WERI-Rb-1 (cell line): ENCODE measurements at places on chromosomes 4 and X.

DNA sequence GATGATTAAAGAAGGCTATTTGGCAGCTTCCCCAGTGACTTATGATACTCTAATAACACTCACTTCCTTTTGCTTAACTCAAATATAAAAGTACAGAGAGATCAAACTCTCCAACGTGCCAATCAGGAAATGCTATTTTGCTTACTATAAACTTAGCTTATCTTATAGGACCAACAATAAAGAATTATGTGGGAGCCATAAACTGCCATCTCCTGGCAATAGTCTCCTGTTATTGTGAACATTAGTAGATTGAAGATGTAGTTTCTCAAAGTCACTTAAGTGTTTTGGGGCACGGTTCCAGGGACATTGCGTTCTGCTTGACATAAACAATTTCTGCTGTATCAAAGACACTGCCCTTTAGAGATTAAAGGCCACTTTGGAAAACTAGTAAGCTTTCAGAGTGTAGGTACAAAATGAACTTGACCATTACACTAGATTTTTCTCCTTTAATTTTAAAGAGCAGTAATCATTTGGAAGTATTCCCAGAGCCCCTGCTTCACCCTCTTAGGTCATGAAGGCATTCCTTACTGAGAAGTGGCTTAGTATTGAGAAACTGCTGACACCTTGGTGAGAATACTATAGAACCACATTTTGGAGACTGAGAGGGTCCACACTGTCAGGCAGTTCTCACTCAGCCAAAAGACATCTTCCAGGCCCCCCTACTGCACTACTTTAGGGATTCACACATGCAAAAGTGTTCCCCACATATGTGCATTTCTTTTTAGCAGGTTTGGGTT is 51.9 kb downstream of the MAOA start:
- DNase-seq, result no peak

- no peak for DNase-seq
Measured at GRCh38 chrX:149848855-149849254, 32.1 kb upstream of the MAGEA8 start.

- DNase-seq, result no peak
Measured at GRCh38 chr4:176753049-176753448, 39.7 kb downstream of the VEGFC start.

GRCh38 chrX:129091097-129091496 is 432.2 kb downstream of the SMARCA1 start:
- DNase-seq, result no peak

- DNase-seq, result no peak
Measured at GRCh38 chrX:150211988-150212387, 151.1 kb upstream of the MAMLD1 start.

GRCh38 chr4:87824352-87824751 is 8.4 kb upstream of the MEPE start:
- no peak for DNase-seq

GRCh38 chrX:149650162-149650561 is 18.6 kb upstream of the TMEM185A start:
- DNase-seq, result no peak

DNA sequence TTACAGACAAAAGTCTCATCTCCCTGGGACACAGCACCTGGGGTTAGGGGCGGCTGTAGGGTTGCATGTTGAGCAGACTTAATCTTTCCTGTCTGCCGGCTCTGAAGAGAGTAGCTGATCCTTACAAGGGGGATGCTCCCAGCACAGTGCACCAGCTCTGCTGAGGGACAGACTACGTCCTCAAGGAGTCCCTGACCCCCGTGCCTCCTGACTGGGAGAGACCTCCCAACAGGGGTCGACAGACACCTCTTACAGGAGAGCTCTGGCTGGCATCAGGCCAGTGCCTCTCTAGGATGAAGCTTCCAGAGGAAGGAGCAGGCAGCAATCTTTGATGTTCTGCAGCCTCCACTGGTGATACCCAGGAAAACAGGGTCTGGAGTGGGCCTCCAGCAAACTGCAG is 506.0 kb upstream of the FMR1 start:
- no peak for DNase-seq

GRCh38 chr4:183797445-183798300 is 107.4 kb upstream of the STOX2 start:
- DNase-seq, result peak; percentile 71

GRCh38 chr4:145390571-145390970 is 91.1 kb upstream of the SMAD1 start:
- DNase-seq, result no peak

GRCh38 chr4:6042293-6043063 is 24.2 kb upstream of the C4orf50 start:
- no peak for DNase-seq

DNA sequence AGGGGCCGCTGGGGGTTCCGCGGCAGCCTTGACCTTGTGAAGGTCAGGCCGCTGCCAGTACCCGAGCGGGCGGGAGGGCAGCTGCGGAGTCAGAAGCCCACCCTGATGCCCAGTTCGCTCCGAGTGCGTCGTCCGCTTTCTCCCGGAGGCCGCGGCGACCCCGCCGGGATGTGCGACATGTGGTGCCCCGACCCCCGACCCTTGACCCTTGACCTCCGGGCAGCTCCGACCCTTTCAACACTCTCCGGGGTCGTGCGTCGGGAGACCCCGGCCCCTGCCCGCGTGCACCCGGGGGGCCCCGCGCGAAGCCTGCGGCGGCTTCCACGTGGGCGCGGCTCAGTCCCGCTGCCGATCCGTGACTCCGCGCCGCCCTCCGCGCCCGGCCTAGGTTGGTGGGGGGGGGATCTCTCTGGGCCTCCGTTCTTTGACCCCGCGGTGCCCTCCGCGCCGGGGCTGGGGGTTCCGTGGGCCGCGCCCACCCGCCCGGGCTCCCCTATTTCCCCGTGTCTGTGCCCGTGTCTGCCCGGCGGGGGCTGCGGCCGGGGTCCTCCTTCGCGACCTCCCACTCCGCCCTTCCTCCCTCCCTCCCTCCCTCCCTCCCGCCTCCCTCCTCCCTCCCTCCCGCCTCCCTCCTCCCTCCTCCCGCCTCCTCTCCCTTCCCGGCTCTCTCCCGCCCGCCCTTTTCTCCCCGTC is 609 bp upstream of the SLC25A6 start:
- peak; percentile 84 for DNase-seq

DNA sequence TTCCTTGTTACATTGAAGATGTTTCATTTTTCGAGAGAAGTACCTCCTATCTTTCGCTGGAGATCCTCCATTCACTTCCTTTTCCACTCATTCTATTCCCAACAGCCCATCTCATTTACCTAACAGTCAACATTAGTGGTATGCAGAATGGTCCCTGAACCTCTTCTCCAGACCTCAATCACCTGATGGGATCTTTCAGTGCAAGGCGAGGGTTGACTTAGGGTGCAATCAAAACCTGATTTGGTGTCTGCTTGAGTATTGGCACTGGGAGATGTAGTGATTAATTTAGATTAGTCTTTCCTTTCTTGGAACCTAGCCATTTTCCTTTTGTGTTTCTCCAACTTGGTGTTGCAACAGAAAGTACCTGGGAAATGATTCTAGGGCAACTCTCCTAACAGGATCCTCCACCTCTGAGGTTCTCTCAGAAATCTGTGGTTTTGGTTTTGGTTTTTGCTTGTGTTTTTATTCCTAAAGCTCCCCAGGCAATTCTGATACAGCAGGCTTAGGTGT is 18.4 kb downstream of the DDX3X start:
- DNase-seq, result no peak

GRCh38 chr4:38869511-38869910 is 1.9 kb downstream of the FAM114A1 start:
- no peak for DNase-seq

DNA sequence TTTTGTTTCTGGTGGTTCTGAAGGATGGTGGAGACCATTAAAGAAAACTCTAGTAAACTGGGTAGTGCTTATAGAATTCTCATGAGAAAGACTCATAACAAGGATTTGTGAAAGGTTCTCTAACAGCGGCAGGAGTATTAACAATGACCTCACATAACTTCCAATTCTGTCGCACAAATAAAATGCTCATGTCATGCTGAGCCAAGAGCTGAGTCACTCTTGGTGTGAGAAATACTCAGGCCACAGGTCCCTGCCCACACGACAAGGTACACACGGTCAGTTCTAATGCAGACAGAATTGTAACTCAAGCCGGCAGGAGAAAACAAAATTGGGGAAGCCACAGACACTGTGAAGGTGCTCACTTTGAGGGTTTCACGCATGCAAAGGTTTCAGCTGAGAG is 34.4 kb upstream of the C4orf50 start:
- no peak for DNase-seq

- no peak for DNase-seq
Measured at GRCh38 chrX:102604327-102604726, 5.0 kb downstream of the ARMCX5 start.

DNA sequence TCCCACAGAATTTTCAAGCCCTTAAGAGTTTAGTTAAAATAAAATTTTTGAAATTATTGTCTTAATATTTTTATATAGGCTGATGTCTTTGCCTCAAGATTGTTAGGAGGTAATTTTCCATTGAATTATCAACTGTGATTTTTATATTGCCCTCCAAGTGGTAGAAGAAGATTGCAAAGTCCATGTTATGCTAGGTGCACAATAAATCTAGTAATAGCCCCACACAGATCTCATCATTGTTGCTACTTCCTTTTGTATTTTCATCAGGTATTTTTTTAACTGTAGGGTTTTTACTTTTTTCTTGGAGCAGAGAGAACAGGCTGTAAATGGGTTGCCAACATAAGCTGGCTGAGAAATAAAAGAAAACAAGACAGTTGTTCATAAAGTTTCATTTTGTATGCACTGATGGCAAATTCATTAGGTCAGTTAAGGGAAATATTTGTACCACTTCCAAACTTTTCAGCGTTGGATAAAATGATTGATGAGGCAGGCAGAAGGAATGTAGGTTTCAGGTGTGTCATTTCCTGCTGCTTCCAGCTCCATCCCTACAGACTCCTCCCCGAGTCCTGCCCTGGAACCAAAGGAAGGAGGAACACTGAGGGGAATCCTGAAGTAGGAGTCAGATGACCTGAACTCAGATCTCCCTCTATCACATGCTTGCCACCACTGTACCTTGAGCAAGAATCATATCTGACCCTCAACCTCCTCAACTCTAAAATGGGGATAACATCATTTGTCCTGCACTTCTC is 105.5 kb downstream of the PRRG1 start:
- DNase-seq, result no peak

GRCh38 chr4:70706044-70706461 is 15.7 kb upstream of the RUFY3 start:
- DNase-seq, result no peak

- DNase-seq, result no peak
Measured at GRCh38 chr4:85165808-85166207, 199.3 kb upstream of the WDFY3 start.

GRCh38 chr4:183118141-183118540 is 19.1 kb downstream of the WWC2 start:
- DNase-seq, result no peak

GRCh38 chr4:127209580-127210095 is 423.1 kb upstream of the INTU start:
- DNase-seq, result no peak

DNA sequence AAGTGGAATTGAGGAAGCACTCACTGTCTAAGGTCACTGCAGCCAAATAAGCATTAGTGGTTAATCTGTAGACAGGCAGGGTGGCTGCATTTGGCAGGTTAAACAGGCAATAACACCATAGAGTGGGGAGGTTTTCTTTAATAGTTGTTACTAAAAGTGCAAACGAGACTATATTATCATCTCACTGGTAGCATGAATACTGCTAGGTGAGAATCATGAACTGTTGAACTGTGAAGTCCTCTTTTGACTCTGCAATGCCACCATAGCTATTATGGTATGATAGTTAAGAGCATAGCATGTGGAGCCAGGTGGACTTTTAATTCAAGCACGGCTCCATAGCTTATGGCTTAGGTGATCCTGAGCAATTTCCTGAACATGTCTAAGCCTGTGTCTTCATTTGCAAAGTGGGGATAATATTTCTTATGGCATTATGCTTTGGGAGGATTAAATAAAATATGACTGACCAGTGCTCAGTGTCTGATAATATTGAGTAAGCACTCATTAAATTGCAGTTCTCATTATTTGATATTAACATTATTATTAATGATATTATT is 235.6 kb upstream of the HHIP start:
- DNase-seq, result no peak

- DNase-seq, result no peak
Measured at GRCh38 chr4:182968917-182969650, 51.9 kb upstream of the DCTD start.

DNA sequence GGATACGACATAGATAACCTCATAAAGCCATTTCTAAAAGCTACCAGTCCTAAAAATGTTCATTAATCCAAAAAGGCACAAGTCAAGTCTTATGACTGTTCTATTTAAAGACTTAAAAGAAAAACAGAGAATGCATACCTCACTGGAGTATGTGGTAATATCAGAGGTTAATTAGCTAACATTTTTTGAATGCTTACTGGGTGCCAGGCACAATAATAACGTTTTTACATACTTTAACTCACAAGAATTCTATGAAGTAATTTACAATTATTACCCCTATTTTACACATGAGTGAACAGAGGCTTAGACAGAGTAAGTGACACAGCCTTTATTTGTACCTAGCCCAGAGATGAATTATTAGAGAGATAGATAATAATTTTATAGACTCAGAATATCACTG is 207.5 kb downstream of the PDGFC start:
- no peak for DNase-seq

DNA sequence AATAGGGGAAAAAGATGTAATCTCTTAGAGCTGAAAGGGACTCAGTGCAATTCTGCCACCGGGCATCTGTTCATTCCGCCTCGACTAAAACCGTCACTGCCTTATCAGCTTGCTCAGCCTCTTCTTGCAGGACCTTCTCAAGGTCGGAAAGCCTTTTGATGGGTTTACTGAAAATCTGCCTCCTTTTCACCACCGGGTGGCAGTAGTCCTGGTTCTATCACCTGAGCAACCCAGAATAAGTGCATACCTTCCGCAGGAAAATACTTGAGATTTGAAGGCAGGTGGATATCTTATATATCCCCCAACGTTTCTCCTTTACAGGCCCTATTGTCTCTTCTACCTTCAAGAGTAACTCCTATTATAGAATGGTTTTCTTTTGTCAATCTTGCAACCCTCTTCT is 103.4 kb upstream of the PAK3 start:
- DNase-seq, result peak; percentile 33

DNA sequence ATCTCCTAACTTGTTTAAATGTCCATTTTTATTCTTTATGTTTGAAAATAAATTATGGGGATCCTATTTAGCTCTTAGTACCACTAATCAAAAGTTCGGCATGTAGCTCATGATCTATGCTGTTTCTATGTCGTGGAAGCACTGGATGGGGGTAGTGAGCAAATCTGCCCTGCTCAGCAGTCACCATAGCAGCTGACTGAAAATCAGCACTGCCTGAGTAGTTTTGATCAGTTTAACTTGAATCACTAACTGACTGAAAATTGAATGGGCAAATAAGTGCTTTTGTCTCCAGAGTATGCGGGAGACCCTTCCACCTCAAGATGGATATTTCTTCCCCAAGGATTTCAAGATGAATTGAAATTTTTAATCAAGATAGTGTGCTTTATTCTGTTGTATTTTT is 27.6 kb downstream of the NUDT6 start:
- no peak for DNase-seq

GRCh38 chr4:17490575-17491059 is 21.3 kb downstream of the QDPR start:
- no peak for DNase-seq
